ENCODE measurements at places on chromosomes 2 and 18.

GRCh38 chr2:157192445-157193423 is 64.8 kb upstream of the GALNT5 start:
- DNase-seq = no peak

GRCh38 chr2:182245963-182246362 is 180.9 kb downstream of the PDE1A start:
- peak; percentile 43 for DNase-seq

GRCh38 chr2:115400940-115401339 is 958.5 kb downstream of the DPP10 start:
- DNase-seq = no peak

DNA sequence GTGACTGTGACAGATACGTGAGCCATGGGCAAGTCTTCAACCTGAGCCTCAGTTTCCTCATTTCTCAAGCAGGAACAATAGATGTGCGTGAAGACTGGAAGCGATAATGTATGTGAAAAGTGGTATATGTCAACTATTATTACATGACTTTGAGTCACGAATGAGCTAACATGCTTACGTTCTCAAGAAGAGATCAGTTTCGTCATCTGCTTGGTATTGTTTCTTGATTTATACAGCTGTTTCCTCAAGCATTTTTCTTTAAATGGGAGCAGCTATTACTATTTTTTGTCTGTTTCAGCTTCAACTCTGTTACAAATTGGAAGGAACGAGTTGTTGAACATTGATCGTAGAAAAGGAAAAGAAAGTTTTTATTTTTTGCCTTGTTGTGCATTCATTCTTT is 48.5 kb upstream of the THOC1 start:
- DNase-seq = no peak

- no peak for DNase-seq
Observed at GRCh38 chr18:36326771-36327170, 29.3 kb downstream of the FHOD3 start.

DNA sequence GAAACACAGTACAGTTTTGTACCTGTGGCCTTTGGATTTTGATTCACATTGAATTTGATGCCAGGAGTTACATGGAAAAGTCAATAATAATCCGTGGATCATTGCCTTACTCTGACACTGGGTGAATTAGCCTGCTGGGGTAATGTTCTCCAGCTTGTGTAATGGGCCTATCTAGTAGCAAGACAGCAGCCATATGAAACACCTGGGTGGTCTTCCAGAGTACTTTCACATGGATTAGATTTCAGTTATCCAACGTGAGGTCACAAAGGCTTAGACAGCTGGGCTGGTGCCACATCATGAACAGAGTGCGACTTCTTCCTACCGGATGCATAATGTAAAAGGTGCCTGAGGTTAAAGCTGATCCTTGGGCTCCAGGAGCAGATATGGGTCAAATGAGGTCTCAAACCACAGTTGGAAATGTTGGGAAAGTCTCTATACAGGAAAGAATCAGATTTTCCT is 486.8 kb downstream of the PARD3B start:
- no peak for DNase-seq
